ENCODE measurements at places on chromosomes 2 and 18.

- DNase-seq = peak; percentile 62
These were observed 31.3 kb downstream of the KIAA2012 start for GRCh38 chr2:202104286-202104870.

DNA sequence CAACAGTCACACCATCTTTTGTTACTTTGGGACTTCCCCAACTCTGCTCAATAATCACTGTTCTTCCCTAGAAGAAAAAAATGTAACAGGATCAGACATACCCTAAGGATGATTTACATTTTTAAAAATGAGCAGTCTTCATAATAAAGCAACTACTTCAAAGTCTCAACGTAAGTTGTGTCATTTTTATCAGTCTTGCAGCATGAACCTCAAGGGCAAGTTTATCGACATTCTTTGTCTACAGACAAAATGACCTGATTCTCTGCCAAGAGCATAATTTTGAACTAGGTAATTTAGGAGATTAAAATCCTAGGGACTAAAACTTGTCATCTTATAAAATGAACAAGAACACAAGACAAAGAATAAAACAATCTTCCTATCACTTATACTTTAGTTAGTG is 2.3 kb downstream of the HSPD1 start:
- no peak for DNase-seq

DNA sequence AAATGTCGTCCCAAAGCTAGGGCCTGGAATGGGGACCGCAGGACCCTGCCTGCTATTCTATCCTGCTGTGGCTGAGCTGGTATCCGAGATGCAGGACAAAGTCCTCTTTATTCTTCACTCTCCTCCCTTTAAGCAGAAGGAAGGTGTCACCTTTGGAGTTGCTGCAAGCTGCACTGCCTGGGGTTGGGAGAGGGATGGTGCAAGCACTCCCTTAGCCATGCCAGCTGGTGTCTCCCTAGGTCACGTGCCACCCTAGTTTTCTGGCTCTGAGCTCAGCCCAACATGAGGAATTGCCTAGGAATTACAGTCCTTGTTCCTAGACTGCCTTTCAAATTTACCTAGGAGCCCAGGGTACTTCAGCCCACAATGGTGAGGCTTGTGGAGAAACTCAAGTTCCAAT is 21.4 kb upstream of the FAM228A start:
- DNase-seq = no peak

DNA sequence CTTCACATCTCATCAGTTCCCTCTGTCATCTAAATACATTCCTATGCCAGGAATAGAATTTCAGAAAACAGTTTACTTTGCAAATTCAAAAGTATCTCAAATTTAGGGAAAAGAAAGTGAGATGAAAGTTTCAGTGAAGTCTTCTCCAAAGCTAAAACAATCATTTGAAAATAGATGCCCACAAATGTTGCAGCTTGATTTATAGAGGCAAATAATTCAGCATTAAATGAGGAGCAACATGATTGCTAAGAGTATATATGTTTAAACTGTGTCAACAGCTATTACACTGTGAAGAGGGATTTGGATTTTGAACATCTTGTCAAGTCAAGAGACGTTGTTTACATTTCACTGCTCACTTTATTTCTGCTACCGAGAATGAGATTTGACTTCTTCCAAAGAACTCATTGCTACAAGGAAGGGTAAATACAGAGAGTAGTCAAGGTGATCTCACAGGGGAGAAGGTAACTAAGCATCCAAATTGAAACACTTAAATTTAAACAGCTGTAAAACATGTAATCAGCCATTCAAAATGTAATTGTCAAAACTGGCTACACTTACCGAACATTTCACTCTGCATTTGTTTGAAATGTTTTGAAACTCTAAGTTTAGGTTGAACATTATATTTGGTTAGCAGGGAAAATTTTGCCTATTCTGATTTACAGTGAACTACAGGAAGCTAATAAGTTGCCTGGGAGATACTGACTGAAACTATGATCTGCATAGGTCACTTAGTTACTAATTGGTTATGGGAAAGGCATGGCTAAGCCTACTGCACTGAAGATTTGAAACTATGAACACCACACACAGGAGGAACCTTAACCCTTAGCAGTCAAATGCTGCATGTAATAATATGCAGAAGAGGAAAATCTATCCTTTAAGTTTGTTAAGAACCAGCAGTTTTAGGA is 33.2 kb upstream of the GALNT3 start:
- no peak for DNase-seq

DNA sequence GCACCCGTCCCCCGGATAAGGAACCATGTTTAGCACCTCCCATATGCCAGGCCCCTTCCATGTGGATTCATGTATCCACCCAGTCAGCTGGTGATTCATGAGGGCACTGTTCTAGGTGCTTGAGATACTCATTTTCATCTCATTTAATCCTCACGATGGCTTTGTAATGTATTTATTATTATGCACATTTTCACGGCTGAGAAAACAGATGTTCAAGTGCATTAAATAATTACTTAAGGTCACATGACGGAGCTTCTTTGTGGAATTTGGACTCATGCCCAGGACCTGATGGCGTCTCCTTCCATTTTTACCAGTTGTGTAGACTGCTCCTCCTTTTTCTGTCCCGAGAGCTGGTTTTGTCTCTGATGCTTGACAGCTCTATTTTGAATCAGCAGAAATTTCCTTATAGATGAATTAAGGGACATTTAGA is 72.2 kb upstream of the RBM44 start:
- DNase-seq = peak; percentile 84

GRCh38 chr2:178679891-178680290 is 127.3 kb downstream of the TTN start:
- no peak for DNase-seq

- DNase-seq = peak; percentile 42
These were observed 422.7 kb upstream of the CDH20 start for GRCh38 chr18:60910534-60910933.

DNA sequence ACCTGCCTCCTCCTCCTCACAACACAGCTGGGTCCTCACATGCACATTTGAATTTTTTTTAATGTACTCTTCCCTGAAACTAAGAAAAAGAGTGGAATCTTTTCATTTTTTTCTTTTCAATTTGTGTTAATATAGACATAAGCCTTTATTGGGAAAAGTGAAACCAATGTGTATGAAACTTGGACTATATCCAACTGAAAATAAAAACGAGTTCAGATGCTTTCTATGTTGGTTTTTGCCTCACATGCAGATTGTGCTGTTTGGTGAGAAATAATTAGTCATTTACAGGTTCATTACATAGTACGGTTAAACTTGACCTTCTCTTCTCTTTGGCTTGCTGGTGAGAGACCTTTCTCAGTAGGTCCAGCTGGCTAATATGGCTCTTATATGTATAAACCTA is 515.2 kb upstream of the FANCL start:
- DNase-seq = no peak

DNA sequence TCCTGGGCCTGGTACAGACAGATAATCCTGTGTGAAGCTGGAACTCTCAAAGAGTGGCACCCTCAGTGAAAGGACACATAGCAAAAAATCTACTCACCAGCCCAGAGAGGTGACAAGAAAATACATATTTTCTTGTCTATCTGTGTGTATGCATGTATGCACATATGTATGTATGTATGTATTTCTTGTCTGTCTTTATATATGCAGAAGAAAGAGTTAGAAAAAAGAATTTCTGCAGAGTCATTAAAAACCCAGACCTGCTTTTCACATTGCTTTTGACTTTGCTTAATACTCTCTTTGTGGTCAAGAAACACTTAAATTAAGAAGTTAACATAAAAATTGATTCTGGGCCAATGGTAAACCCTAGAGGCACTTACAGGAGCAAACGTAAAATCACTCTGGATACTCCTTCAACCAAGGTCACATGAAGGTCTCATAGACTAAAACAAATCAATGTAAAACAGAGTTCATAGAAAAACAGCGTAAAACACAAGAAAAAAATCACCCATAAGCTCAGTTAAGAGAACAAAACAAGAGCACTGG is 16.5 kb upstream of the AAK1 start:
- no peak for DNase-seq

- DNase-seq = peak; percentile 46
These were observed 51.9 kb downstream of the PTPRM start for GRCh38 chr18:7618891-7619442.

- no peak for DNase-seq
These were observed 33.0 kb upstream of the GREB1 start for GRCh38 chr2:11500702-11501303.

- DNase-seq = no peak
These were observed 87.3 kb downstream of the LRRTM4 start for GRCh38 chr2:77434880-77435279.

- no peak for DNase-seq
These were observed 153.6 kb upstream of the ZNF804A start for GRCh38 chr2:184444623-184445223.
